ENCODE measurements at places on chromosomes 11 and 22. TPM values are rescaled to one million over a fixed set of nuclear protein-coding genes. Genes with fewer than 3 reads are reported as not detected.

MS4A15 gene
- not detected for total RNA-seq

P4HA3 gene
- total RNA-seq, result 3.9 TPM

LRRN4CL gene
- total RNA-seq, result 0.38 TPM

DAGLA gene
- 7.6 TPM for total RNA-seq

MYEOV gene
- total RNA-seq, result 1.0 TPM

PRR33 gene
- total RNA-seq, result not detected

ARL14EP gene
- total RNA-seq, result 8.6 TPM

FBLN1 gene
- total RNA-seq, result 43.8 TPM

IFITM1 gene
- 305 TPM for total RNA-seq
